ENCODE measurements at places on chromosomes 3 and 15. TPM values are rescaled to one million over a fixed set of nuclear protein-coding genes. Genes with fewer than 3 reads are reported as not detected.

DNA sequence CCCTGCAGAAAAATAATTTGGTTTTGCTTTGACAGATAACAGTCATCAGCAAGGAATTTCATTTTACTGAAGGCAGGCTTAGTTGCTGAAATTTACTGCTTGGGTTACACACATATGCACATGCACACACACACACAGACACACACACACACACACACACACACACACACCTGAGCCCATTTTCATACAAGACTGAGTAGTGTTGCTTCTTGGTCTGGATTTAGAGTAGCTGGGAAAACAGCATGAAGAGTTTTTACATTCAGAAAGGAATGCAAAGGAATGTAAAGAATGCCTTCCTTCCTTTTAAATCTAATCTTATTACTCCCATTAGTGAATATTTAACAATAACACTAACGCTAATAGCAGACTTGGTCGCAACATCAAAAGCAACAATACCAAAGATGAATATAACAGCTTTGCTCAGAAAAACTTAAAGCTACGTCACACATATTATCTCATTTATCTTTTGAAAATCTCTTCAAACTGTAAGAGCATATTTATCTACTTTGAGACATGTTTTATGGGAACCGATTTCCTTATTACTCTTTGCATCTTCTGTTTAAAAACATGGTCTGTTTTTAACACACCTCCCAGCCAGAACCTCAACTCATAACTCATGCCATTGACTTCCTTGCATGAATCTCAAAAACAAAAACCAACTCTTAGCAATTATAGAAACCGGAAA is 32.5 kb downstream of the RFTN1 start:
- H3K4me1 ChIP-seq = no peaks in the 10 kb centered on the region
- H3K27ac ChIP-seq = no peak overlapping the region
- H3K4me3 ChIP-seq = no peak overlapping the region

DNA sequence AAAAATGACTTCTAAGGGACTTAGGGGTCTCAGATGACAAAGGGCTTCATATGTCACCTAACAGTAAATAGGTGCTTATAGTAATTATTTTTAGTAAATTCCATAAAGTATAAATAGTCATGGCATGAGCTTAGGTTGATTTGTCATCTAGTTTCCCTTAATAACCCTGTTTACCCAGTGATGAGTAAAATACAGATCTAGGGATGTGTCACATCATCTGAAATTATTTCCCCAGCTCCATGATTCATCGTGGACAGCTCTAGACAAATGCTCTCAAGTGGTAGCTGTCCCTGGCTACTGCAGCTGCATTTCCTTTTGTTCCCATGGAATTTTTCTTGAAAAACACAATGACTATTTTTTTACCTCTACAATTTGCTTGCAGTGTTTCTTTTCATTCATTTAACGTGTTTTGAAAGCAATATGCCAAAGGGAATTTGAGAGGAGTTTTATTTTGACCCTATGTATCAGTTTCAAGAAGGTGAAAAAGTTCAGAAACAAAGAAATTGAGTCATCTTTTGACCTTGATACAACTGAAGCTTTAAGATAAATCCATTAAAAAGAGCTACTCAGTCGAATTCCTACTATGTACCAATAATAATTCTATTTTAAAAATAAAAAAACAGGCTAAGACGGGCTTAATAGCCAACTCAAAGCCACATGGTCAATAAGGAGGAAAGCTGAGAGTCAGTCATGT is 241.6 kb downstream of the KCNMB2 start:
- H3K4me3 ChIP-seq = no peak overlapping the region
- DNase-seq = no peak
- no peak overlapping the region for H3K27ac ChIP-seq
- H3K27me3 ChIP-seq = no peaks in the 10 kb centered on the region

- no peak overlapping the region for H3K27ac ChIP-seq
- no peaks in the 10 kb centered on the region for H3K27me3 ChIP-seq
- H3K4me1 ChIP-seq = no peaks in the 10 kb centered on the region
- H3K36me3 ChIP-seq = no peaks in the 10 kb centered on the region
- H3K4me3 ChIP-seq = no peak overlapping the region
- DNase-seq = peak; percentile 32
Observed at GRCh38 chr3:150495563-150496168, 50.6 kb downstream of the SERP1 start.

DNA sequence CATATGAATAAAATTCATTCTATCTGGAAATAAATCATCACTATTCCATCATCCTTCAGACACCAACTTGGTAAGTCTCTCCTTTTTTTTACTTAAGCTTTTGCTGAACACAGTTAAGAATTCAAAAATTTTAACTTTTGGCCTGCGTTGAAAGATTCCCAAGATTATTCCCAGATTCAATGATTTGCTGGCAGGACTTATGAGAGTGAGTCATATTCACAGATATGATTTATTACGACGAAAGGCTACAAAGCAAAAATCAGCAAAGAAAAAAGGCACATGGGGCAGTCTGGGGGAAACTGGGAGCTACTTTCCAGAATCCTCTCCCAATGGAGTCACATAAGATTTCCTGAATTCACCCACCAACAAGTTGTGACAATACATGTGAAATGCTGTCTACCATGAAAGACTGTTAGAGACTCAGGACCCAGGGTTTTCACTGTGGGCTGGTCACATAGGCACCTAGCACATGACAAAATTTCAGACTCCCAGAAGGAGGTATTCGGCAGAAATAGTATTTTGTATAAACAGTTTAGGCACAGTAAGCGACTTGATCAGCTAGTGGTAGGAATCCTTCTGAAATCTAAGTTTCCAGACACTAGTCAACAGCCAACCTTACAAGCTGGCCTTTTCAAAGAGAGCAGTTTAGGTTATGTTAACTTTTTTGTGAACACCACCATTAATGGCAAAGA is 82.1 kb downstream of the DLG1 start:
- no peak overlapping the region for H3K4me3 ChIP-seq
- no peaks in the 10 kb centered on the region for H3K36me3 ChIP-seq
- peaks cover 5% of the 10 kb centered on the region for H3K4me1 ChIP-seq
- H3K27me3 ChIP-seq = no peaks in the 10 kb centered on the region

DNA sequence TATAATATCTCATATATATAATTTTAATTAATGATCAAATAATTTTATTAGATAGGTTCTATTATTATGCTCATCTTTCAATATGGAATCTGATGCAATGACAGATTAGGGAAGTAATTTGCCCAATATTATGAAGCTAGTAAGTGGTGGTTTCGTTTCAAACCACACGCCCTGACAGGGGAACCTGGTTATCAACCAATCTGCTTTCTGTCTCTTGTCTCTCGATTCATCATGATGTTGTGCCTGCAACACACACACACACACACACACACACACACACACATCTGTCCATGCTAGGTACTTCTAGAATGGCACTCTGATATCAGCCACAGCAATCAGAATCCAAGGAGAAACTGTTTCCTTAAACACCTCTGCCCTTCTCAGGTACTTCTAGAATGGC is 128.4 kb downstream of the ZBBX start:
- no peaks in the 10 kb centered on the region for H3K36me3 ChIP-seq
- H3K27ac ChIP-seq = no peak overlapping the region
- no peaks in the 10 kb centered on the region for H3K4me1 ChIP-seq
- no peak for DNase-seq
- H3K27me3 ChIP-seq = no peaks in the 10 kb centered on the region
- H3K4me3 ChIP-seq = no peak overlapping the region

- H3K27ac ChIP-seq = no peak overlapping the region
- no peaks in the 10 kb centered on the region for H3K4me1 ChIP-seq
- no peak overlapping the region for H3K4me3 ChIP-seq
- DNase-seq = no peak
Observed at GRCh38 chr3:62863648-62864047, 11.6 kb downstream of the CADPS start.

DNA sequence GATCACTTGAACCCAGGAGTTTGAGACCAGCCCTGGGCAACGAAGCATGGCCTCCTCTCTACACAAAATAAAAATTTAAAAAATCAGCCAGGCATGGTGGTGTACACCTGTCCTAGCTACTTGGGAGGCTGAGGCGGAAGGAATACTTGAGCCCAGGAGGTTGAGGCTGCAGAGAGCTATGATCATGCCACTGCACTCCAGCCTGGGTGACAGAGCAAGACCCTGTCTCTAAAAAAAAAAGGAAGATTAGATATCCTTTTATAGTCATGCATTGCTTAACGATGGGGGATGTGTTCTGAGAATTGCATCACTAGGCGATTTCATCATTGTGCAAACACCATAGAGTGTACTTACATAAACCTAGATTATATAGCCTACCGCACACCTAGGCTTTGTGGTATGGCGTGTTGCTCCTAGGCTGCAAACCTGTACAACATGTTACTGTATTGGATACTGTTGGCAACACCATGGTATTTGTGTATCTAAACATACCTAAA is 12.6 kb downstream of the ALAS1 start:
- peak; percentile 96 for DNase-seq
- H3K36me3 ChIP-seq = peaks cover 22% of the 10 kb centered on the region
- H3K27me3 ChIP-seq = no peaks in the 10 kb centered on the region
- H3K27ac ChIP-seq = peak overlapping the region; percentile 77
- H3K4me3 ChIP-seq = no peak overlapping the region
- H3K4me1 ChIP-seq = peaks cover 49% of the 10 kb centered on the region

DNA sequence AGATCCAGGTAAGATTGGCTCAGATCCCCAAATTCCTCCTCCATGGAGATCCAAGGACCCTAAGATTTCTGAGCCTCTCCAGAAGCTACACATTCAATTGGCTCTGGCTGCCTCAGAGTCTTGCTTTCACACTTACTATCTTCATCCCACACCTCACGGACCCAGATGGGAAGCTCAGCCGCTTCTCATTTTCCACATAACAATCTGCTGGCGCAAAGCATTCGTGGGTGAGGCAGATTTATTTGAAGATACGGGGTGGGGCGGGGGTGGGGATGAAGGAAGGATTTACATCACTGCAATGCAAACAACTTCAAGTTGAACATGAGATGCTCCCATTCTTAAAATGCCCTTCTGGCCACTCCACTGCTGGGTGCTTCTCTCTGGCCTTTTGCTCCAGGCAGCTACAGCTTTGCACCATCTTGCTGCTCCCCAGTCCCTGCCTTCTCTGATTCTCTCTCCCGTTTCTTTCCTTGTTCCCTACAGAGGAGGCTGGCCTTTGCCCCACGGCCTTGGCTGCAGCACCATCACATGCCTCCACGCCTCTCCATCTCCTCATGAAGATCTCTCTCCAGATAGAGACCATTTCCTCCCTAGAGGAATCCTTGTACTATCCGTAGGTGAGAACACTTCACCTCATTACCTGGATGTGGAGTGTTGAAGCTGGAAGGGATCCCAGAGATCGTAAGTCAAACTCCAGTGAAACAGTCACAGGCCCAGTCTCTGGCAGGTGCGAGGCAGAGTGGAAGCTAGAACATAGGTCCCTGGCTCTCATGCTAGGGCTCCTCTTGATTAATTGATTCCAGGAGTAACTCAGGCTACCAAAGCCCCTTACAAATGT is 175.9 kb downstream of the RPLP1 start:
- no peak overlapping the region for H3K4me3 ChIP-seq
- H3K36me3 ChIP-seq = no peaks in the 10 kb centered on the region
- DNase-seq = no peak

- H3K4me3 ChIP-seq = no peak overlapping the region
- no peak overlapping the region for H3K27ac ChIP-seq
- DNase-seq = no peak
- H3K36me3 ChIP-seq = peaks cover 13% of the 10 kb centered on the region
Observed at GRCh38 chr3:141382571-141382970, 14.3 kb downstream of the ZBTB38 start.

DNA sequence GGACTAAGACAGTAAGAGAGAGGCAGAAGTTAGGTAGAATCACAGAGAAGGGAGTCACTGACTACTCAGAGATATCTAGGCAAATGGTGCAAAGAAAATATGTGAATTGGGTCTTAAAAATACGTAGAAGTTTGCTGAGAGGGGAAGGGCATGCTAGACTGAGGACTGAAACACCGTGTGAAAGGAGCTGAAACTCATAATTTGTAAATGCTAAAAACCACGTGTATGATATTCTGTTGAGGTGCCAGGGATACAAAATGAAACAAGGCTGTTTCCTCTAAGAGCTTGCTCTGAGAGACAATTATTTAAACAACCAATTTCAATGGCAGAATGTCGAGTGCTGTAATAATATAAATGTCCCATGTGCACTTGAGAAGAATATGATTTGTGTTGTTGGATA is 47.2 kb downstream of the NCK1 start:
- peaks cover 14% of the 10 kb centered on the region for H3K4me1 ChIP-seq
- H3K27ac ChIP-seq = no peak overlapping the region
- H3K36me3 ChIP-seq = no peaks in the 10 kb centered on the region
- DNase-seq = no peak

- peaks cover 27% of the 10 kb centered on the region for H3K27me3 ChIP-seq
- no peaks in the 10 kb centered on the region for H3K4me1 ChIP-seq
- no peak for DNase-seq
Observed at GRCh38 chr3:127726894-127727293, 54.1 kb downstream of the ABTB1 start.

- peak; percentile 40 for DNase-seq
- no peaks in the 10 kb centered on the region for H3K36me3 ChIP-seq
- H3K4me1 ChIP-seq = peaks cover 55% of the 10 kb centered on the region
- no peak overlapping the region for H3K4me3 ChIP-seq
- H3K27me3 ChIP-seq = no peaks in the 10 kb centered on the region
- H3K27ac ChIP-seq = peak overlapping the region; percentile 15
Observed at GRCh38 chr3:57943525-57944495, 64.4 kb upstream of the FLNB start.

- H3K27ac ChIP-seq = no peak overlapping the region
- no peaks in the 10 kb centered on the region for H3K36me3 ChIP-seq
- H3K4me1 ChIP-seq = no peaks in the 10 kb centered on the region
- DNase-seq = no peak
- H3K4me3 ChIP-seq = no peak overlapping the region
Observed at GRCh38 chr15:35450492-35450891, 95.5 kb downstream of the DPH6 start.

DNA sequence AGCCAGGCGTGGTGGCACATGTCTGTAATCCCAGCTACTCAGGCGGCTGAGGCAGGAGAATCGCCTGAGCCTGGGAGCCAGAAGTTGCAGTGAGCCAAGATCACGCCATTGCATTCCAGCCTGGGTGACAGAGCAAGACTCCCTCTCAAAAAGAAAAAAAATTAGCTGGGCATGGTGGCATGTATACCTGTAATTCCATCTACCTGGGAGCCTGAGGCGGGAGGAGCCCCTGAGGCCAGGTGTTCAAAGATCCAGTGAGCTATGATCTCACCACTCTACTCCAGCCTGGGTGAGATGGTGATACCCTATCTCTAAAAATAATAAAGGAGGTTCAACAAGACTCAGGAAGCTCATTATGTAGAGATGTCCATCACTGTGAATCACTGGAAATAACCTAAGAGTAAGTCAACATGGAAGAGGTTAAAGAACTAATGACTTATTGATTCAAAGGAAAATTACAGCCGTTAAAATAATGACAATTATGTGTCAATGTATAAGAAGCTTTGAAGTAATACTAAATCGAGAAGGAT is 19.8 kb upstream of the RAB7A start:
- peaks cover 17% of the 10 kb centered on the region for H3K27me3 ChIP-seq
- no peak for DNase-seq
- H3K27ac ChIP-seq = no peak overlapping the region
- no peaks in the 10 kb centered on the region for H3K36me3 ChIP-seq
- no peak overlapping the region for H3K4me3 ChIP-seq

GRCh38 chr3:57397175-57398026 is 104.9 kb upstream of the ASB14 start:
- H3K4me3 ChIP-seq = peak overlapping the region; percentile 39
- H3K27ac ChIP-seq = no peak overlapping the region
- no peaks in the 10 kb centered on the region for H3K36me3 ChIP-seq
- H3K27me3 ChIP-seq = no peaks in the 10 kb centered on the region

Gene TMEM45A
- total RNA-seq = 14.8 TPM

Gene UBL7
- 63.2 TPM for total RNA-seq

Gene GASK1A
- total RNA-seq = not detected

Gene ALG3
- 28.8 TPM for total RNA-seq

Gene MYO1E
- 25.1 TPM for total RNA-seq

Gene ZCWPW2
- 0.53 TPM for total RNA-seq

Gene DPPA2
- not detected for total RNA-seq

Gene SKOR1
- total RNA-seq = 0.10 TPM
